IMR-90 (cell line): ENCODE measurements at places on chromosomes 1 and 21. TPM values are rescaled to one million over a fixed set of nuclear protein-coding genes. Genes with fewer than 3 reads are reported as not detected.

Gene MYOM3
- total RNA-seq, result not detected in 2 replicates

Gene S100A16
- 201 and 226 TPM in 2 replicates for total RNA-seq

Gene KRTAP10-12
- total RNA-seq, result not detected in 2 replicates

Gene CNTN2
- 0.28 TPM in 1 of 2 replicates, not detected in the other for total RNA-seq

Gene NCAM2
- total RNA-seq, result 5.0 and 5.6 TPM in 2 replicates

Gene SNRNP40
- total RNA-seq, result 148 and 178 TPM in 2 replicates
